ENCODE measurements at places on chromosomes 5 and 9. TPM values are rescaled to one million over a fixed set of nuclear protein-coding genes. Genes with fewer than 3 reads are reported as not detected.

DNA sequence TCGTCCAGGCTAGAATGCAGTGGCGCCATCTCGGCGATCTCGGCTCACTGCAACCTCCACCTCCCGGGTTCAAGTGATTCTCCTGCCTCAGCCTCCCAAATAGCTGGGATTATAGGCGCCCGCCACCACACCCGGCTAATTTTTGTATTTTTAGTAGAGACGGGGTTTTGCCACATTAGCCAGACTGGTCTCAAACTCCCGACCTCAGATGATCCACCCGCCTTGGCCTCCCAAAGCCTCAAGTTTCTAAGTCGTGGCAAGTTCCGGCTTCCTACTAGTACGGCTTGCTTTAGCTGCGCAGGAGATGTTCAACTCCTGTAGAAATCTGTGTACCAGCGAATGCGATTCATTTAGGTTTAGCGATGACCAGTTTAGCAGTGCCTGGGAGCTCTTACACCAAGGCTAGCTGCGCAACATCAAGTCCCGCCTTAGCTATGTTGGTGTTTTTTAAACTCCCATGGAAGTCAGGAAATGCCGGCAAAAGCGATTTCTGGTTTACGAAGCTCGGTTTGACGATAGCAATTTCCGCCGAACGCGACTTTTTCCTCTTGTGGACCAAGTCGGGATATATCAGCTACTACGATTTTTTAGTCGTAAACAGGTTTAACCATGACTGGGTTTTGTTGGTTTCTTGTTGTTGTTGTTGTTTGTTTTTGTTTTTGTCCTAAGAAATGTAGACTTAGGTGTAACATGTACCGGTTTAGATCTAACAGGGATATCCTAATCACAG is 46.4 kb downstream of the ANXA2R start:
- no peak for DNase-seq

The ALDH7A1 gene
- 63.6 TPM for total RNA-seq

DNA sequence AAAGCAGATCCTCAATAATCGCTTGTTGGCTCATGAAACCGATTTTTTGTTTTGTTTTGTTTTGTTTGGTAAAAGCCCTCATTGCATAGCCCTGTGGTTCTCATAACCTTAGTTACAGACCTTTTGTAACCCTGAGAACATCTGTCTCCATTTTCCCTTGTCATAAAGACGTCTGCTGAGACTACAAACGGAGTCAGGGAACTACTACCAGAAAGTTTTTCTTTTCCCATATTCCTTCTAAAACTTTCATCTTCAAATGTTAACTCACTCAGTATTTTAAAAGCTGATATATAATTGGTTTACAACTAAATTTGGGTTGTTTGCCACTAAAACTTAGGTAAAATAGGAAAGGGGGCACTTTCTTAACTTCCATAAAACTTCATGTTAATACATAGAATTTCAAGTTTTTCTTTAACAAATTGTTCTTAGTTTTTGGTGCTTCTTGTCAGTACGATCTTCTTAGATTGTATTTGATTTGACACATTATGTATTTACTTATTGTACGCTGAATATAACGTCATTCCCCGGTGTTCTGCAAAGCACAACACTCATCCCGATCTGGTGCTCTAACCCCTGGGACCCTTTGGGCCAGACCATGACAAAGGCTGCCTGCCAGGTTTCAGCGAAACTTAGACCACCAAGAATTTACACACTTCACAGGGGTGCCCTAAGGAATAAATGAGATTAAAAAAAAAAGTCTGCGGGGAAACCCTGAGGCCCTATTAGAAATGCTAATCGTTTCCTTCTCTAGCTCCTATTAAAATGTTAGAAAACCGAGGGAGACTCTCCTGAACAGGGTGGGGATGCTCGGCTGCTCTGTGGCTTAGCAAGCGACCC is 1.1 kb upstream of the ANP32B start:
- DNase-seq = no peak

DNA sequence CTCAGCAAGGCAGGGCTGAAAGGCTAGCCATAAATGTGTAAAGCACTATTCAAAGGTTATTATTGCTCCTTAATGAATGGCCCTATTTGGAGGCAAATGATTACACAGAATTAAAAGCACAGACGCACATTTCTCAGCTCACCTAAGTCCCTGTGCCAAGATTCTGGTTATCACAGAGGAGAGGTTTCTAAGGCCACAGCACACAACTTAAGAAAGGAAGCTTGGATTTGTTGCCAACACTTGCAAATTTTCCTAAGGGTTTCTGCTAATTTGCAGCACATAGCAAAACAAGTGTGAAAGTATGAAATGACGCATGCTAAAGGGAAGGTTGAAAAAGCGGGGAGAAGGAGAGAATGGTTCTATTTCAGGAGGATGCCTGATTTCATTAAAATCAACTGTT is 834.1 kb upstream of the C9orf72 start:
- DNase-seq = no peak

DNA sequence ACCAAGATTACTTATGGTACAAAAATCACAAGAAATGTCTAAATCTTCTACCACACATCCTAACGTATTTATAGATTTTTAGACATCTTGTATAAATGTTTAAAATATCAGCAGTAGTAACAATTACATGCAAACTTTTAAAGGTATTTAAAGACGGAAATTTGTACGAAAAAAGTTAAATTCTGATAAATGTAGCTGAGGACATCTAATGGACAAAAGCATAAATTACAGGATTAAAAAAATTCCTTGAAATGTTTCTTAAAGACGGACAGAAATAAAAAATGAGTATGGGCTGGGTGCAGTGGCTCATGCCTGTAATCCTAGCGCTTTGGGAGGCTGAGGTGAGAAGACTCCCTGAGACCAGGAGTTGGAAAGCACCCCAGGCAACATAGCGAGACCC is 15.8 kb downstream of the ERCC8 start:
- DNase-seq = no peak

The SEMA6A gene
- total RNA-seq = 28.7 TPM

- DNase-seq = no peak
These were observed 639.2 kb downstream of the NR2F1-AS1 start for GRCh38 chr5:92941806-92942205.

The SMC2 gene
- total RNA-seq = 5.2 TPM

The IL11RA gene
- total RNA-seq = 30.7 TPM

DNA sequence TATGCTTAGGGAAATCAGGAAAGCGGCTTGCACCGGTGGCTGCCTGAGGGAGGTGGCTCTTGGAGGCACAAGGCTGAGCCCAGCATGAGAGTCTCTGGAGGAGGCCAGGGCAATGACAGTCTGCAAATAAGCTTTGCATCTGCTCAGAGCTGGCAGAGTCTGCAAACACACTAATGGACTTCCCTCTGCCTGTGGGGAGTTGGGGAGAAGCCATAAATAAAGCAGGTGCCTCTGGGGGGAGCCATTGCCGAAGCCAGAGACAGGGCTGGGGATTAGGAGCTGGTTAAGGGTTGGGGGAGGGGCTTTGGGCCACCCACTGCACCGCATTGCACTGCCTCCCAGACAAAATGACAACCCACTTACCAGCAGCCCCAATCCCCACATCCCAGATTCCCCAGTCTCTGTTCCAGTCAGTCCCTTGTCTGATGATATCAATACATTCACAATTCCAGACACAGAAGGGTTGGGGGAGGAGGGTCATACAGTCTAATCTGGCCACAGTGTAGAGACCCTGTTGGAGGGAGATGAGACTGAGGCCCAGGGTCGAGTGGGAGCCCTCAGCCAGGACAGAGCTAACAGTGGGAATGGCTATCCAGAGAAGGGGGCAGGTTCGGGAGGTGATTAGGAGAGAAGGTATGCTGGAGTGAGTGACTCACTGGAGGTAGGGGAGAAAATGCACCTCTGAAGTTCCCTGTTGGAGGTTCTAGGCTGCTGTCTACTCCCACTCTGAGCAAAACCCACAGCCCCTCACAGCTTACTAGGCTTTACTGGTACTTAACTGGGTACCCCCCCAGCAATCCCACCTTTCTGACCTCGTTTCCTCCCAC is 53.7 kb downstream of the PAX5 start:
- DNase-seq = no peak

- DNase-seq = no peak
These were observed 11.9 kb downstream of the GNPDA1 start for GRCh38 chr5:142000704-142001484.

The F12 gene
- total RNA-seq = 5.2 TPM

- DNase-seq = no peak
These were observed 9.2 kb downstream of the ZBTB5 start for GRCh38 chr9:37455884-37456647.

DNA sequence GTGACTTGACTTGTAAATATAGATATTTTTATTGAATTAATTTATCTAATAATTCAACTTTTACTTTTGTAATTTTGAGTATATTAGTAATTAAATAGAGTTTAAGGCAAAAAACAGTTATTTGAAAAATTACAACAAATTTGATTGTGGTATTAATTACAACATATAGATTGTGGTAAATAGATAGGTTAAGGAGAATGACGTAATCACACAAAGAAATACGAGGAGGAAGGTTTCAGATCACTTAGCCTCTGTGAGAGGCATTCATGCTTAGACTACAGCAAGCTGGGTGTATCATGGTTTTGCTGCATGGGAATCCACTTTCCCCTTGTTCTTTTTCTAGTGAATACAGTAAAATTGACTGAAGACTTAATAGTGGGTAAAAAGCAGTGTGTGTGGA is 878.4 kb upstream of the EDIL3 start:
- no peak for DNase-seq

GRCh38 chr5:68190619-68191018 is 24.9 kb upstream of the PIK3R1 start:
- DNase-seq = no peak

DNA sequence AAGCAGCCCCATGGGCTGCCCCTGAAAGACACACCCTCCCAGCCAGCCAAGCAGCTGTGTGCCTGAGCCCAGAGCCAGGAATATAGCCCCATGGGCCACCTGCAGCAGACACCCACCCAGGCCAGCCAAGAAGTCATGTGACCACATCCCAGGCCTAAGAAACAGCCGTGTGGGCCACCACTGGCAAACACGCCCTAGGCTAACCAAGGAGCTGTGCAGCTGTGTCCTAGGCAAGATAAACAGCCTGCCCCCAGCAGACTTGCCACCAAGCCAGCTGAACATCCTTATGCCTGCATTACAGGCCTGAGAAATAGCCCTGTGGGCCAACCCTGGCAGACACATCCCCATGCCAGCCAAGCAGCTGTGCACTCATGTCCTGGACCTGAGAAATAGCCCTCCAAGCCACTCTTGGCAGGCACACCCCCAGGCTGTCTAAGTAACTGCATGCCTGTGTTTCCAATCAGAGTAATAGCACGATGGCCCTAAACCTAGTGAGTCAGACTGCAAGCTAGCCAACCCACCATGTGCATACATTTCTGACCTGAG is 143.0 kb downstream of the ADAMTS6 start:
- no peak for DNase-seq

- no peak for DNase-seq
These were observed 8.9 kb downstream of the WNK2 start for GRCh38 chr9:93192721-93193387.

DNA sequence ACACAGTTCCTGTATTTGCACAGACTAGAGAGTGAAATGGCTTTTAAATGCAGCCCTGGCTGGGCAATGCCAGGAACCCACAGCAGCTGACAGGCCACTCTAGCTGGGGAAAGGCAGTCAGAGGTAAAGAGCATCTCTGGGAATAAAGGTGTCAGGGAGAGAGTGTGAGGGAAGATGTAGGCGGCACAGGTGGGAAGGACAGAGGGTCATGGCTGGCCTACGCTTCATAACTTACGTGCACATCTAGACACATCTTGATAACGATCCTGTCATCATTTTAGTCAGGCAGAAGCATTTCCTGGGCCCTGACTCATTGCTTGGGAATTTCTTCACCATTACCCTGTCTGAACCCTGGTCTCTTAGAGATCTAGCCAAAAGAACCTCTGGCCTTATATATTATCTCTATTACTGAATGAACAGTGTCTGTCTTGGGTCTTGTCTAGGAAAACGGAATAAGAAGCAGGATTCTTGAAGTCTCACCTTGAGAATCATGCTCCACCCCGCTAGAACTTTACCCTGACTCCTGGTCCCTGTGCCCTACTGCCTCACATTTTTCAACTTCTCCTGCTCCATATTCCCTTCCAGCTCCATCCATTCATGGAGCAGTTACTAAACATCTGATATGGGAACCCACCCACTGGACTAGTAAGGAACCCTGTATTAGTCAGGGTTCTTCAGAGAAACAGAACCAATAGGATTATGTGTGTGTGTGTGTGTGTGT is 106.4 kb upstream of the ELL2 start:
- no peak for DNase-seq

DNA sequence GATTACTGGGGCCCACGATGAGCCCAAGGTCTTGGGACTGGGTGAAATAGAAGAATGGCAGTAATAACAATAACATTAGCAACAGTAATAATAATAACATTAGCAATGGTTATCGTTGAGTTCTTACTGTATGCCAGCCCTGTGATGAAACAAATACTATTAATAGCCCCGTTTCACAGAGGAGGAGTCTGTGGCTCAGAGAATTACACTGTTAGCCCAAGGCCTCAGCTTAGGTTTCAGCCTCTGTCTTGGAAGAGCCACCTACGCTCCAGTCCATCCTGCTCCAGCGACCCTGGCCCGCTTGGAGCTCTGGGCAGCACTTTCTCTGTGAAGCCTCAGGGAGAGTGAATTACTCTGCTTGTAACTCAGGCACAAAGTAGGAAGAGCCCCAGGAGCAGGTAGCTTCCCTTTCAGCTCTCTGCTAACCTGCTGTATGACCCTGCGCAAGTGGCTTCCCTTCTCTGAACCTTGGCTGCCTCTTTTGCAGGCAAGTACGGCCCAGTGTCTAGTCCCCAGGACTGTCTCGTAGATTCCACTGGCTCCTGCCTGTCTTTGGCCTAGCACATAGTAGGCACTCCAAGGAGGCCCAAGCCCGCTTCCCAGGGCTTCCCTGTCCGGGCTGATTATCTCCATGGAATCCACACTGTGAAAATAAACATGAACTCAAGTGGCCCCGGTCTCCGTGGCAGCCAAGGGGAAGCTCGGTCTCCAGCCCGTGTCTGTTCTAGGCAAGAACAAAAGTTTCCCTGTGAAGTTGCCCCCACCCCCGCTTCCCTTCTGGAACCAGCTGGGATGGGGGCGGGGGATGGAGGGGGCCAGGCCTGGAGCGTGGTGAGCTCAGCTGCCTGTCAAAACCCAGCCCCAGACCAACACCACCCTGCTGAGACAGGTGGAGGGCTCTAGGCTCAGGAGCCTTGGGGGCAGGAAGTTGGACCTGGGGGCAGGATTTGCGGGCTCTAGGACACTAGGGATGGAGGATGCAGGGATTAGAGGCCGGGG is 26.2 kb upstream of the LMX1B start:
- DNase-seq = no peak

DNA sequence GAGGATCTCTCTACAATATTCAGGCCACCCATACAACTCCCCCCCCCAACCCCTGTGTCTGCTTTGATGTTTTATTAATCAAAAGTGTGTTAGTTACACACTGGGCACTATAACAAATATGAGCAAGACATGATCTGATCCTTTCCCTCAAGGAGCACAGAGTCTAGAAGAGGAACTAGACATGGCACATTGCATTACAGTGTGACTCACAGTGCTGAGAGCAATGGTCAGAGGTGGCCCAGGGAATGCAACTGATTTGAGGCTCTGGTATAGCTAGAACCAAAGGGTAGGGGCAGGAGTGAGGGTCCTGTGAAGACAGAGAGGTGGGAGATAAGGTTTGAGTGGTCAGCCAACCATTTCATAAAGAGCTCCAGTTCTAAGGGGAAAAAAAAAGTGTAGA is 539.2 kb downstream of the ACTL7B start:
- DNase-seq = no peak

- no peak for DNase-seq
These were observed 475.7 kb downstream of the ENC1 start for GRCh38 chr5:74164725-74165235.

- no peak for DNase-seq
These were observed at the start of gene SLC36A2 for GRCh38 chr5:151347369-151347768. Gene SLC36A2 (minus strand): TSS chr5:151347559. CDS start chr5:151347460, 99 bp downstream.

GRCh38 chr9:133260334-133261102 is 14.5 kb downstream of the ABO start:
- DNase-seq = no peak

- DNase-seq = no peak
These were observed 43.1 kb downstream of the BOD1 start for GRCh38 chr5:173573126-173573960.

Data from vagina (tissue), 2 donors.